HepG2 (cell line): ENCODE measurements at places on chromosomes 1 and 21. TPM values are rescaled to one million over a fixed set of nuclear protein-coding genes. Genes with fewer than 3 reads are reported as not detected.
A peak's percentile ranks its signal among the peaks of the same experiment; 100 is the strongest.

- no peak overlapping the region for H3K27ac ChIP-seq
- no peak for DNase-seq
- H3K36me3 ChIP-seq = no peaks in the 10 kb centered on the region
- no peaks in the 10 kb centered on the region for H3K4me1 ChIP-seq
- no peak overlapping the region for H3K4me3 ChIP-seq
Observed at GRCh38 chr1:6971699-6972098, 186.4 kb downstream of the CAMTA1 start.

GRCh38 chr1:224212618-224213061 lies 29.6 kb downstream of the DEGS1 start:
- no peak overlapping the region for H3K27ac ChIP-seq
- H3K4me1 ChIP-seq = peaks cover 41% of the 10 kb centered on the region
- H3K4me3 ChIP-seq = no peak overlapping the region
- no peaks in the 10 kb centered on the region for H3K36me3 ChIP-seq

DNA sequence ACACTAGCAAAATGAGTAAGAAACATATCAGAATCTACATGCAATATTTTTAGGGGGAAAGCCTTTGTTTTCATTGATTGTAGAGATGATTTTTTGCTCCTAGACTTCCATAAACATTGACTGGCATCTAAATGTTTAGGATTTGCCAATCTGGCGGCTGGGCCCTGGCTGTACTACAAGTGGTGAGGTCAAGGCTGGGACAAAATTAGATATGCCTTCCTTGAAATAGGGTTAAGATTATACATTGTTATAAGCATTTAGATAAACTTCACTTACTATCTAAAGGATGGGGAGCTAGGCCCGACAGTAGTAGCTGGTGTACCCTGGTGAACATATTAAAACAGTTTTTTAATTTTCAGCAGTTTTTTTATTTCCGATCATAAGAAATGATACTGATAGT lies 5.2 kb downstream of the NFIA start:
- H3K4me3 ChIP-seq = no peak overlapping the region
- no peaks in the 10 kb centered on the region for H3K27me3 ChIP-seq
- peaks cover 20% of the 10 kb centered on the region; the same call in 2 of the 3 replicates for H3K36me3 ChIP-seq
- peak overlapping the region; percentile 36 for H3K27ac ChIP-seq
- peaks cover 75% of the 10 kb centered on the region for H3K4me1 ChIP-seq

- no peaks in the 10 kb centered on the region for H3K4me1 ChIP-seq
- no peaks in the 10 kb centered on the region for H3K27me3 ChIP-seq
- H3K36me3 ChIP-seq = peaks cover 42% of the 10 kb centered on the region
- no peak overlapping the region for H3K27ac ChIP-seq
- no peak overlapping the region for H3K4me3 ChIP-seq
Observed at GRCh38 chr1:5973771-5974170, 18.5 kb downstream of the NPHP4 start.

DNA sequence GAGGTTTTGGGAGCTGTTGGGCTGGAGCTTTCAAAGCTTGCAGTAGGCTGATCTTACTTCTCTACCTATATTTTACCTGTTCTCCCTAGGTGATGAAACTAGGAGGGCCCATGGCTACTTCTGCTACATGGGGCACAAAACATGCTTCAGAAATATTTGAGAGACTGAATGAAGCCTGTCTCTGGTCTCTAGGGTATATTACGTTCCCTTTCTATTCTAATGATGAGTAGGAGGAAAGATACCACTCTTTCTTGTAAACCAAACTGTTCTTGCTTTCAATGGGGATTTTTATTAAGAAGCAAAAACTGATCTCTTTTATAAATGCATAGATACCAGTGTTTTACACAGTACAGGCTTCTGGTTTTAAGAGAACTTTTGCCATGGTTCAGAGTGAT lies 103.1 kb downstream of the GALNT2 start:
- H3K27ac ChIP-seq = no peak overlapping the region
- H3K4me3 ChIP-seq = no peak overlapping the region
- DNase-seq = no peak
- H3K36me3 ChIP-seq = no peaks in the 10 kb centered on the region
- no peaks in the 10 kb centered on the region for H3K27me3 ChIP-seq

SPATA45 gene
- 0.64 and 0.86 TPM in 2 replicates for total RNA-seq

ICOSLG gene
- total RNA-seq = 0.45 and 0.51 TPM in 2 replicates

GJC2 gene
- total RNA-seq = 1.6 and 3.8 TPM in 2 replicates

CR1L gene
- not detected in 2 replicates for total RNA-seq
